Central memory CD4-positive, alpha-beta T cell (primary cell): ENCODE measurements at places on chromosomes 5 and 9.

DNA sequence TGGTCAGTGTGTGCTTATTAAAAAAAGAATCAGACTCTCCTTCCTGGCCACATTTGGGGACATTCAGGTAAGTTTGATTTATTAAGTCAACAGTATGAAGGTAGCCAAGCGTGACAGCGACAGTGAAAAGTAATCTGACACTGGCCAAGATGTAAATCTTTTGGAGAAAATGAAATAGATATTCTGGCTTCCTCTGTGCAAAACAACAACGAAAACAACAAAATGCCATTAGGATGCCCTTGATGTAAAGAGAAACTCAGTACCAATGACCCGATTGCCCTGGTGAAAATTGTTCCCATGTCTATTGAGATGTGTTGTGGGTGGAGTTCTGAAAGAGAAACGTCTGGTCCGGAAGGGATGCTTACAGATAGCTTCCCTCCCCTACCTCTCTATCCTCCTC is 267.8 kb downstream of the MAT2B start:
- no peak for DNase-seq

DNA sequence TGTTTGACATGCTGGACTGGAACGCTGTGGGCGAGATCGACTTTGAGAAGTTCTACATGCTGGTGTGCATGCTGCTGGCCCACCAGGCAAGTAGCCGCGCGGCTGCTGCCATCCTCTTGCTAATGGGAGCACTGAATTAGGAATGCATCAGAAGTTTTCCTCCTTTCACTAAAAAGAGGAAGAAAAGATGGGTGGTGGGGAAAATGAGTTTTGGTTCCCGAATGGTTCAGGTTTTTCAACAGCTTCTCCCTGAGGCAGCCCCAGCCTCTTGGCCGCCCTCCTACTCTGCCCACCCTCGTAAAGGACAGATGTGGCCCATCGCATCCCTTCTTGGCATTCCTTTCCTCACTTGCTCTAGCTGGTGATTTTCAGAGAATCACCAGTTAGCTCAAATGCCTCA is 5.5 kb downstream of the EFCAB9 start:
- no peak for DNase-seq

GRCh38 chr9:19495186-19496028 is 86.6 kb downstream of the ACER2 start:
- no peak for DNase-seq

DNA sequence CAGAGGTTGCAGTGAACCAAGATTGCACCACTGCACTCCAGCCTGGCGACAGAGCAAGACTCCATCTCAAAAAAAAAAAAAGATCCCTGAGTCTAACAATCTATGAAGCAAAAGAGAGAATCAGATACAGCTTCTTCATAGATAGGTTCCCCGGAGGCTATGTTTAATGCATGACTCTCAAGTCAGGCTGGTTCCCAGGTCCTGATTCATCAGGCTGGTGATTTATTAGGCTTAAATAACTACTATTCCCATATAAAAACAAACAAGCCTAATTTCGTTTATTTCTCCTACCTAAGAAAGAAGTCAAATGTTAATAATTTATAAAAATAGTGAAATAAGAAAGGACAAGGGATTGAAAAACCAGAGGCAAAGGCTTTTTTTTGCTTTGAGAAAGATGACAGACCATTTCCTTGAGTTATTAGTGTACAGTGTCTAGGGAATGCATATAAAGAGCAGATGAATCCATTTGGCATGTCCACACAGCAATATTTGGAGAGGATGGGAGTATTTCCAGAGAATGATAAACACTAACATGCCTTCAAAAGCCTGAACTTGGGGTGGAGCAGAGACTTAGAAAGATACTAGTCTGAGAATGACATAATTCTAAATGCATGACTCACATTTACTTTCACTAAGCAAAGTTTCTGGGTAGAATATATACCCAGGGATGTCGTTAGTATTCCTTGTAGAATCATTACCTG is 115.3 kb downstream of the NREP start:
- DNase-seq, result no peak

DNA sequence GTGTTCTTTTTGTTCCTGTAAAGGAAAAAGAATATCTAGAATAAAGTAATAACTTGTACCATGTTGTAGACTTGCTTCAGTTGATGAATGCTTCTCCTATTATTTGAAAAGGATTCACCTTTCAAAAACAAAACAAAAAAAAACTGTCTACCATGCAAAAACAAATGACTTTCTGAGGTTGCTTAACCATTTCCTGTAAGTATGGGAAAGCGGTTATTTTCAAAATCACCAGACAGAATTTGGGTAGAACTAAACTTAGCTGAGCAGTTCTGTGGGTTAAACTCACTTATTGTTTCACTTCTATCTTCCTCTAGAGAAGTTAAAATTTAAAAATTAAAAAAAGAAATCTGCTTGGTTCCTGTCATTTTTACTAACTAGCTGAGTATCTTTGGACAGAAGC is 25.2 kb downstream of the LNPEP start:
- peak; percentile 76 for DNase-seq

DNA sequence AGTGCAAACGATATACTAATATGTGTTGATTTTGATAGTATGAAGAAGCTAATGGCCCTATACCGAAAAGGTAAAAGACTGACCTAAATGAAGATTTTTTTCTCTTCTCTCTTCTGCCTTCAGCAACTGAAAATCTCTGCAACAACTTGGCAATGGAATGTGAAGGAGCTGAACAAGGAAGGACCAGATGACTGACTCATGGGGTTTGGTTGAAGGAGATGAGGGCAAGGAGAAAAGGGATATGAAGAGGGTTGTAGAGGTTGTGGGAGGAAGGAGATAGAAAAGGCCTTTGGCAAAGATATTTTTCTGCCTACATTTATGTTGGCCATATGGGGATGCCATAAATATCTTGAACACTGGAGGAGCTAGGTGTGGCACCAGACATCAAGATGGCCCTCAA is 129.7 kb upstream of the CHD1 start:
- DNase-seq, result no peak

DNA sequence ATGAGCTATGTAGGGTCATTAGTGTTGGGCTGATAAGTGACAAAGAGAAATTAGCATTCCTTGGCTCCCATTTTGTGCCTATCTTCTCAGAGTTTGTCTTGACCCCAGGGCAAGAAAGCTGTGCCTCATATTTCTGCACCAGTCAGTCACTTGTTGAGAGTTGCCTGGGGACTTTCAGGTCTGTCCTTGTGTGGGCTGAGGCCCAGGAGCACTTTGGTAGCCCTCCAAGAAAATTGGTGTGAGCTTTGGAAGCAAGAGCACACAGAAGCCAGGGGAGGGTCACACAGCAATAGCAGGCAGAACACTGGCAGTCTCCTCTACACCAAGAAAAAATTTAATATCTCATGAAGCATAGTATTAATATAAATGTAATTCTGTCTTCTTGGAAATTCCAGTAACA is 239.9 kb downstream of the NPR3 start:
- no peak for DNase-seq

DNA sequence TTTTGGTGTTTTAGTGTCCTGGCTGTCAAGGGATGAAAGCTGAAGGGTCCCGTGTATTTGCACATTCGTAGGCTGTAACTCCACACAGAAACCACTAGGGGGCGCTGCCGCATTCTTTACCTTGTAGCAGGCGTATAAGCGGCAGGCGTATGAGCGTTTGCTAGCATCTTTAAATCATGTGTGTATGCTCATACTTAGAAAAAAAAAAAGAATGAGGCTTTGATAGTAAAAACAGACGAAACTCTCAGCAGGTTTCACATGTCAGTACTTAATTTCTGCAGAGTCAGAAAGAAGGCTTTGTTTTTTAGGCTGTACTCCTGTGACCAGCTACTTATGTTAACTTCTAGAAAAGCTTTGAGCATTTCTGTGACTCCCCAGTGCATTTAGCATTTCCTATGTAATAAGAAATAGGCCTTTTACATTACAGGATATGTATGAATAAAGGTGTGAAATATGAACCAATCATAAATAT is 218.8 kb upstream of the ADAMTSL1 start:
- DNase-seq, result peak; percentile 50

- no peak for DNase-seq
These were observed 5.5 kb upstream of the DNAJB5 start for GRCh38 chr9:34984049-34984448.

- no peak for DNase-seq
These were observed 135.2 kb upstream of the TUSC1 start for GRCh38 chr9:25813478-25813877.

DNA sequence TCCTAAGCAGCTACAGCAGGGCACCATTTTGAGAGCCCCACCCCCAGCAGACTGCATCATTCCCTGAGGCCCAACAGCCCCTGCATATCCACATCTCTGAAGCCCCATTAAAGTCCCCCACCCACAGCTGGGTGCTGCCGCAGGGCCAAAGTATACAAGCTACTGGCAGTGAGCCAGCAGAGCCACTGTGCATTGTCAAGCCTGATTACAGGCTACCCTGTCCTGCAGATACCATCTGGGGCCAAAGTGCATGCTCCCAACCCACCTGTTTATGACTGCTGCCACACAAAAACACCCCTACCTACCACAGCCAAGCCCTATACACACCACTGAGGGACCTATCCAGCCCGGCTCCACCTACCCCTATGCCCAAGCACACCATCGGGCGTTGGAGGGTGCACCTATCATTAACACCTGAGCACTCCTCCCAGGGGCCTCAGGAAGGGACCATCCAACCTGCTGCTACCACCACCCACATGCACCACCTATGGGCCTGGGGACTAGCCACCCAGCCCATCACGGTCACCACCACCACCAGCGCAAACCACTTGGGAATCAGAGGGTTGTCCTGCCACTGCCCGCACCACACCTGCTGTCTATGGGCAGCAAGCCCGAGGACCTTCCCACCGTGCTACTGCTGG is 105.0 kb downstream of the PLPP1 start:
- DNase-seq, result no peak

DNA sequence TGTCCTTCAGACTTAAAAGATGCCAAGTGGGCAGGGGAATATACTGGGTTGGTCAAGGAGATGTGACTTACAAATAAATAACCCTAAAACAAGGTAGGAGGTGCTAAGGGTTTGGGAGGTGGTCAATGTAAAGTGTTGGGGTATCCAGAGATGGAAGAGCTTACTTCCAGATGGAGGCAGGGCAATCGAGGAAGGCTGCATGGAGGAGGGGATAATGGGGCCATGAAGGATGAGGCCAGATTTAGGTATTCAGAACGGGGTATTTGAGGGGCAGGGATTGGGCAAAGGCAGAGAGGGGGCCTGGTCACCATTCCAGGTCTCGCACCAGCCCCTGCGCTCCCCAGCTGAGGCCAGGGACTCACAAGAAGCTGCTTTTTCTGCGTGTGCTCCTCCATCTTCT is 57.9 kb upstream of the FBXW11 start:
- DNase-seq, result no peak

- no peak for DNase-seq
These were observed 132.1 kb downstream of the AP3B1 start for GRCh38 chr5:78162253-78162862.

GRCh38 chr5:126376443-126376842 is 46.8 kb upstream of the GRAMD2B start:
- no peak for DNase-seq

DNA sequence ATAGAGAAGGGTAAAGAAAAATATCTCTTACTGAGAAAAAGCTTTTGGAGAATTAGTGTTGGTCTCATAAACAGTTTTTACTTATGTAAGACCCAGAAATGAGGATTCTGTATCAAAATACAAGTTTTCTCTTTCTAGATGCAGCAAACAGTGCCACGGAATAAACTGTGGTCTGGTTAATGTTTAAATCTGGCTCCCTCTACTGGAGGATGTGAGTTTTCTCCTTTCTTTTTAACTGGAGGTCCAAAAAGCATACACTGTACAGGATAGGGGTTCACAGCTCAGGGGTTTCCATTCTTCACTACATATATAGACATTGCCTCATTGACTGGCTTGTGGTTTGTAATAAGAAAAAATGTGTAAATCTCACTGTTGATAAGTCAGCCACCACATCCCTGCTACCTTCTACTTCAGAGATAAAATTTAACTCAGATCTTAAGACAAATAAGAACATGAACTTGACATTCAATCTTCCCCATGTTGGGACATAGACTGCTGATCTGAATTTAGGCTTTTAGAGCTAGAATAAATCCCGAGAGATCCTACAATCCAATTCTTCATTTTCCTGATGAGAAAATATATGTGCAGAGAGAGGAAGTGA is 98.9 kb downstream of the CFAP95 start:
- peak; percentile 18 for DNase-seq

DNA sequence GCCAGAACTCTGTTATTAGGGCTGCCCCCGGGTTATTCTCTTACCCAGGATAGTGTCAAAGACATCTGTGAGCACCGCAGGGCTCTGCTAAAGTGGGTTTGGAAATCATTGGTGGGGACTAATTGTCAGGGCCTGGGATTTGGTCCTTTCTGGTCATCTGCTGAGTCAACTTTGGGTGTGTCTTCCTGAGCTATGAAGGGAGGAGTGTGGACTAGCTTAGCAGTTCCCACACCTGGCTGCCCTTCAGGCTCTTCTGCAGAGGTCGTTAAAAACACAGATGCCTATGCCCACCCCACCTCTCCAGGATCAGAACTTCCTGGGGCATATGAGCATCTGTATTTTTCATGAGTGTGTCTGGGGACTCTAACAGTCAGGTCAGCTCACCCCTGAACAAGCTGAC is 352.2 kb downstream of the SLIT3 start:
- no peak for DNase-seq

DNA sequence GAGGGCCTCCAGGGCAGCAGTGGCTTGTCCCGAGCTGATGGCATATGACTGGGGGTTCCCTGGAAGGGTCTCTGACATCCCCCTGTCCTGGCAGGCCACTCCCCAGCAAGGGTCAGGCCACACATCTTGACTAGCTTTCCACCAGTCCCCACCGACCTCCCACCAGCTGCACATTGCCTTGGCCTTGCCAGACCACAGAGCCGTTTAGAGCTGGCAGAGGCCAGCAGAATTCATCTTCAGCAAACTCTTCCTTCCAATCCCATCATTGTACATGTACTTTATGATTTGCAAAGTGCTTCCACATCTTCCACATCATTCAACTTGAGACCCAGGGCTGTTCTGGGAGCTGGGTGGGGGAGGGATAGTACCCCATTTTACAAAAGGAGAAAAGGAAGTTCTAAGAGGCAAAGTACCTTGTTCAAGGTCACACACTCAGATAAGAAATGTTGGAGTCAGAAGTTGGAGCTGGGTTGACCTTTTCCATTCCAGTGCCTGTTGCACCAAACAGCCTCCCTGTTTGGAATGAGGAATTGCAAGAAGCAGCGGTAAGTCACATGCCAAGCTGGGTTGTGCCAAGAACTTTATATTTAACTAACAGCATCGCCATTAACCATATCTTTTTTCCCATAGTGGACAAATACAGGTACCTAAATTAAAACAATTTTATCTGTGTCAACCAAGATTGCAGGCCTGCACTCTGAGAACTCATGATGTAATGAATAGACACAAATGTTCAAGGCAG is 25.8 kb upstream of the COL15A1 start:
- no peak for DNase-seq

DNA sequence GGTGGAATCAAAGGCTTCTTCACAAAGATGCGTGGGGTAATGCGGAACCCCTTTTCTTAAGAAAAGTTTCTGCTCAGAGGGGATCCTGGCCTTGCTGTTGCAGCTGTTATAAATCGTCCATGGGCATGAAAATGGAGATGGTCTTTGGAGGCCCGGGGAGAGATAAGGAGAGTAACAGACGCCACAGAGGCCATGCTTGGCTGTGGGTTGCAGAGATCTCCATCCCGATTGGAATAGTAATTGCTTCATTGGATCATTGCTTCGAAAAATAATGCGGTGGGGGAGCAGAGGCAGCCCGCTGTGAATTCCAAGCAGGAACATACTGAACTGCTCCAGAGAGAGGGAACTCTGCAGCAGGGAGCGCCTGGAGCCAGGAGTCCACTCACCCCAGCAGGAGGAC is 55.5 kb downstream of the C5orf15 start:
- DNase-seq, result no peak
